Femur (tissue), 1 donor: ENCODE measurements at places on chromosomes 5 and 9.

DNA sequence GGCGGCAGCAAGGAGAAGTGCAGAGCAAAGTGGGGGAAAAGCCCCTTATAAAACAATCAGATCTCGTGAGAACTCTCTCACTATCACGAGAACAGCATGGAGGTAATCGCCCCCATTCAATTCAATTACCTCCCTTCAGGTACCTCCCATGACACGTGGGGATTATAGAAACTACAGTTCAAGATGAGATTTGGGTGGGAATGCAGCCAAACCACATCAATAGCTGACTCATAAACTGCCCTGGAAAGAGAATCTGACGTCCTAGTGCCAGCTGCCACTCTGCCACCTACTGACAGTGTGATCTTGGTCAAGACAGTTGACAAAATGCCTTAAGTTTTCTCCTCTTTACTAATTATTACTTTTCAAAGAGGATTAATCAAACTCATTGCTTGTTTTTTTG, 128.3 kb downstream of the GPBP1 start:
- DNase-seq = no peak

- no peak for DNase-seq
Measured at GRCh38 chr5:89055015-89055694, 172.2 kb upstream of the MEF2C start.

DNA sequence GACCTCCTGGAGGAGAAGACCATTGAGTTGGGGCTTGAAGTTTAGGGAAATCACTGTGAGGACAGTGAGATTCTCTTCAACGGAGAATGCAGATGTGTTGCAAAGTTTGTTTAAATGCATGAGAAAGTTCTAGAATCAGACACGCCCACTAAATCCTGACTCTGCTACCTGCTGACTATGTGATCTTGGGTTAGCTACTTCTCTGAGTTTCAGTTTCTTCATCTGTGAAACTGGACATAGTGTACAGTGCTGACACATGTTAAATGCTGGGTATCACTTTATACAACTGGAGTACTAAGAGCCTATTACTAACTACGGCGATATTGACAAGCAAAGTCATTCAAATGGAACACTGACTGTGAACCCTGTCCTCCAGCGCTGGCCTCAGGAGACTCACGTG, 255.5 kb downstream of the HSPA4 start:
- no peak for DNase-seq

GRCh38 chr5:59275510-59276324, 617.8 kb downstream of the PDE4D start:
- DNase-seq = peak; percentile 85

DNA sequence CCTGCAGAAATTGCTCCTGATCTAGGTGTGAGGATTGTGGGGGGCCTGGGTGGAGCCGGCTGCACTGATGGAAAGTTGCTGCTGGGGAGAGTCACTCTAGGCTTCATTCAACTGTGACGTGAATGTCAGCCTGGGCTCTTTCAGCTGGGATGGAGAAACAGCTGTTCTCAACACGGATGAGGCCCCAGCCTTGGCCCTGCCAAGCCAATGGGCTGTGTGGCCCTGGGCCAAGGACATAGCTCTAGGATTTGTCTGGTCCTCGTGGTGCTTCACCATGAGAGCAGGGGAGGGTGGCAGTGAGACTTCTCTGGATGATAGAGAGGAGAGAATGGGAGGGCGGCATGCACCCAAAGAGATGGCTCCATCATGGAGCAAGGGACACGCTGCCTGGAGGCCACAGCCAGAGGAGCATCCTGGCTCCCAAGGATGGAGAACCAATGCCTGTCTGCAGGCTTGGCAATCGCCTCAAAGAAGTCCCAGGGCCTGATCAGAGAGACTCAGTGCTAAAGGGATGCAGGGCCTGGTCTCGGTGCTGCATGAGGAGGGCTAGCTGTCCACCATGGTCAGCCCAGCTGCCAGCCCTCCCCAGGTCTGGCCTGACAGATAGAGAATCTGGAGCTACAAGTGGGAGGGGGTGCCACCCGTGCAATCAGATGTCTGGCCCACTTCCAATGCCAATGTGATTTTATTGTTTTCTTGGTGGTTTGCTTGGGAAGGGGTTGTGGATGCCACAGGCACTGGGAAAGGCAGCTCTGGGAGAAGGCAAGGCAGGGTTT, 141.0 kb downstream of the GADD45G start:
- peak; percentile 72 for DNase-seq

- peak; percentile 41 for DNase-seq
Measured at GRCh38 chr5:81825237-81825636, 74.3 kb upstream of the SSBP2 start.

GRCh38 chr9:83472764-83473163, 65.4 kb downstream of the FRMD3 start:
- no peak for DNase-seq

DNA sequence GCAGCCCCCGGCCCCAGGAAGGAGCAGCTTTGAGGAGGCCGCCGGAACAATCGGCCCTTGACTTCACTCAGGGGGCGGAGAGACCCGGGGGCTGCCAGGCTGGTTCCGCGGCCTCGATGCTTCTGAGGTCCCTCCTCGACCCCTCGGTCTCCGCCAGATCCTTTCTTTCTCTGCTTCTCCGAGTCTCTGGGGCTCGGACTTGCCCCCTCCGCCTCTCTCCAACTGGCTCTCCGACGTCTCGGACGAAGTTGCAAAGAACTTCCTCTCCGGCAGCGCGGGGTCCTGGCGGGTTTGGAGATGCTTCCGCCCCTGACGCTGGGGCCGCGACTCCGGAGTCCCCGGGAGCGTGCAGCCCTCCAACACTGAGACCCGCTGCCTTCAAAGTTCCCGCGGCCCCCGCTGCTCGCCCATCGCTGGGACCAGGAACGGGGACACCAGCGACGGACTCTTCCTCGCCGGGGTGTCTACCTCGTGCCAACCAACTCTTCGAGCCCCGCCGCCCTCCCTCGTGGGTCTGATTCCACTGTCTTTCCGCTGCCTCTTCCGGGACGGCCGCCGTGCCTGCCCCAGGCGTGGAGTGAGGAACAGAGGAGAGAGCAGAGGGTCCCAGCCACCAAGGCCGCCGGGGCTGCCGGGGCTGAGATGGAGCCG, 7.0 kb downstream of the PAX5 start:
- DNase-seq = no peak

- DNase-seq = peak; percentile 31
Measured at GRCh38 chr9:75083188-75083970, 4.6 kb downstream of the NMRK1 start.

GRCh38 chr9:135883410-135884089, 23.8 kb downstream of the CAMSAP1 start:
- DNase-seq = no peak

DNA sequence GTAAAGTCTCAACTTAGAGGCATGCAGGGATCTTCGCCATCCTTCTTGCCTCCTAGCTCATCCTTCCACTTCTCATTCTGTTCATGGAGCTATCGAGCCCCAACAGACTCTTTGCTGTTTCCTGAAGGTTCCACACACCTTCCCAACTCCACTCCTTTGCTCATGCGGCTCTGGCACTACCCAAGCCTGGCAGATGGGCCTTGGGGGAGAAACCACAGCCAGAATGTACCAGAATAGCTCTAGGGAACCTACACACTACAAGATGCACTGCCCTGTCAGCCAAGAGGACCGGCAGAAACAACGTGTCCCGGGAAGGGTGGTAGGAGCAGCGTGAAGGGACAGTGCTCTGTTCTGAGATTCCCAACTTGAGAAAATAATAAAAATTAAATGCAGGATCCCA, 178.9 kb downstream of the GABBR2 start:
- no peak for DNase-seq

DNA sequence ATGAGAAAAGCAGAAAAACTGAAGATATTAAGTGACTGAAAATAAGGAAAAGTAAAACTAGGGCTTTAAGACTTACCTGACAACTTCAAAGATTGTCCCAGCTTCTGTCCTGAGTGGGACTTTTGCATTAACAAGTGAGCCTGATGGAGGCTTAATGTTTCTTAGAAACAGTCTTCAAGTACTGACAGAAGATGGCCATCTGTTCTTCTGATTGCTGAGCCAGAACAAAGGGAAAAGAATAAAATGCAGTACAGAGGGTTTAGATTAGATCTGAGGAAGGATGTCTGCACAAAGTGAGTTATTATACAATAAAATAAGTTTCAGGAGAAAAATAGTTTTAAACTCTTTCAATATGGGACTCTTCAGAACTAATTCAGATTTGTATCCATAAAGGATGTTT, 500.7 kb downstream of the CETN3 start:
- no peak for DNase-seq

DNA sequence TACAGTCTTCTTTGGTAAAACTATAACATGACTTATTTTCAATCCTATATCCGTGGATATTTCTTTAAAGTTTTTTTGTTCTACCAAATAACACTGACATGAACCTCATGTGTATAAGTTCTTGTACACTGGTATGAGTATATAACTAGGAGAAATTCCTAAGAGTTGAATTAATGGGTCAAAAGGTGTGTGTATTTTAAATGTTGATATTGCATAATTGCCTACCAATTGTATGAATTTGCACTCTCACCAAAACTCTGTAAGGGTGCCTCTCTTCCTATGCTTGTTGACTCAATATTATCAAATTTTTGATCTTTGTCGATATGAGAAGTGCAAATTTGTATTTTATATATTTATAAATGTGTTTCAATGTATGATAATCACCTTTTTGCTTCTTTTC, 22.9 kb upstream of the CCL21 start:
- DNase-seq = no peak

GRCh38 chr9:80952363-80952922, 736.9 kb downstream of the TLE1 start:
- DNase-seq = no peak

- DNase-seq = no peak
Measured at GRCh38 chr5:149128023-149128875, 13.0 kb upstream of the ABLIM3 start.

DNA sequence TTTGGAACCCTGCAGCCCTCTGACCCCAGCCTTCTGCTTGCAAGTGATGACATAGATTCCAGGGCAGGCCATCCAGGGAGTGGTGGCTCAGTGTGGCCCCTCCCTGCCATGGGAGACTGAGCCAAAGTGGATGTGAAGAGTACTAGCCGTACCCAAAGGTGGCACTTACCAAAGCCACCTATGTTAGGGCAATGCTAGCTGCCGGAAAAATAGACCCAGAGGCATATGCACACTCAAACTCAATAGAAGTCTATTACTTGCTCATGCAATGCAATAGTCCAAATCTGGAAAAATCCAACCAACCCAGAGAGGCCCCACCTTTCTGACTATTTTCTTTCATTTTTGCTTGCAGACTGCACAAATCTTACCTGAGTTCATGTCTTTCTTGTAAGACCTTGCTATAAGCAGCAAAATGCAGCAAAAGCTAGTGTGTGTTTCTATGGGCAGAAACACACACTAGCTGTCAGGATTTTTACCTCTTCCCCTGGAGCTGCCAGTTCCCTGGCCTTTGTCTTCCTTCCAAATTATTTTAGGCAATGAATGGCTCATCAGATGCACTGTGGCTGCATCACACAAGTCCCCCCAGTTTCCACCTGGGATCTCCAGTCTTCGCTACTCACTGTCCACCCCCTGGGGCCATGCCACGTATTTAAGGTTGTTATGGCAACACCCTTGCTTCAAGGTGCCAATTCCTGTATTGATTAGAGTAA, 74.0 kb downstream of the HRH2 start:
- no peak for DNase-seq

DNA sequence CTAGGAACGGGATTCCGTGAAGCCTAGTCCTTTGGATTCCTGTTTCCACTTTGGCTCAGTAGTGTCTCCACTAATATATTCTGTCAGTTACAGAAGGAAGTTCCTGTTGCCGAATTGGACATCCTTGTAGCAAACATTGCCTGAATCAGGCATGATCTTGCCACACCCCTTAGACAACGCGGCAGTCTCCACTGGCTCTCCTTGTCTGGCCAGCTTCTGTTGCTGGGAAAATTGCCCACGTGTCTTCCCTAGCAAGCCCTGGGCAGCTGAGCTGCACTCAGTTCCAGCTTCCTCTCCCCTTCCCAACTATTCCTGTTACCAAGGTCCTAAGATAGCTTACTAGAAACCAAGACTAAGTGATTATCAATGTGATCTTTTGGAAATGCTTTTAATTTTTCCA, 316.6 kb upstream of the RIOK2 start:
- DNase-seq = no peak

DNA sequence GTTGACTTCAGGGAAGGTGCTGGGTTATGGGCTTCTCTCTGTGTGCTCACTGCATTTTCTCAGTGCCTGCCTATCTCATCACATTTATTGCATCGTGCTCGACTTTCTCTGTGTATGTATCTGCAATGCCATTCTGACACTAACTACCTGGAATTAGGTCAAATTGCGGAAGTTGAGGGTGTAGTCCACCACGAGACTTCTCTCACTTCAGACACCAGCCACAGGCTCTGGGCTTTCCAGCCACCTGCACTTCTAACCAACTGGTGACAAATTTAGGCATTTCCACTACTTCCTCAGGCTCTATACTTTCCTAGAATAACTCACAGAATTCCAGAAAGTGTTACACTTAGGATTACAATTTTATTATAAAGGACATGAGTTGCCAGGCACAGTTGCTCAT, 188.6 kb upstream of the ZNF608 start:
- no peak for DNase-seq

GRCh38 chr9:114163517-114163951, 8.2 kb downstream of the COL27A1 start:
- peak; percentile 87 for DNase-seq

DNA sequence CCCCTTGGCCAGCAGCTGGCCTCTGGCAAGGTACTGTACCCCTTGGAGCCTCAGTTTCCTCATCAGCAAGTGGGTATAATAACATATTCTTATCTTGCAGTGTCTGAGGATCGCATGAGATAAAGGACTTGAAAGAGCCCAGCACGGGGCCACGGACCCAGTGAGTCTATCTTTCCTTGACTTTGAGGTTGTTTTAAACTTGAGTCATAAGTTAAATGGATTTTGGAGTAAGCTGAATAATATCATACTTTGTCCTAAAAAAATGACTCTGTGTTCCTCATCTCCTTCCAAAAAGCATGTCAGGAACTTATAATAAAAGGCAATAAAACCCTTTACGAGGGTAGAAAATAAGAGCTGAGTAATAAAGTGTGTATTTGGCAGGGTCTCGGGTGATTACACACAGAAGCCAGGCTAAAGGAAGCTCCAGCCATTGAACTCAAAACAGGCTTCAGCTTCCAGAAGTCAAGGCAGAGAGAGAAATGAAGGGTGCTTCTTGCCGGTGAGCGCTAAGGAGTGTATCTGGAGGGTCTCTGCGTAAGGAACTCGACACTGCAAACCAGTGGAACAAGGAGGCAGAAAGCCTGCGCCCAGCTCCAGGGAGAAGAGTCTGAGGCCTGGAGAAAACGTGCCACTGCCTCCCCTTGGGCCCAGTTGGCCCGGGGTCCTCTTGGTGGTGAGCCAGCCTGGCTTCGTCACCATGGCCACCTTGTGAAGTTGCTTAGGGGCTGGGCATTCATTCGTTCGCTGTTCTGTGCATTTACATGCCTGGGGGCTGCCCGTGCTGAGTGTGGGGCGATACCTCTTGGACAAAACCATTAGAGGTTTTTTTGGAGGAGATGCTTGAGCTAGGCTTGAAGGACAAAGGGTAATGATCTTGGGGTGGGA, 72.4 kb upstream of the PHYKPL start:
- DNase-seq = peak; percentile 22

DNA sequence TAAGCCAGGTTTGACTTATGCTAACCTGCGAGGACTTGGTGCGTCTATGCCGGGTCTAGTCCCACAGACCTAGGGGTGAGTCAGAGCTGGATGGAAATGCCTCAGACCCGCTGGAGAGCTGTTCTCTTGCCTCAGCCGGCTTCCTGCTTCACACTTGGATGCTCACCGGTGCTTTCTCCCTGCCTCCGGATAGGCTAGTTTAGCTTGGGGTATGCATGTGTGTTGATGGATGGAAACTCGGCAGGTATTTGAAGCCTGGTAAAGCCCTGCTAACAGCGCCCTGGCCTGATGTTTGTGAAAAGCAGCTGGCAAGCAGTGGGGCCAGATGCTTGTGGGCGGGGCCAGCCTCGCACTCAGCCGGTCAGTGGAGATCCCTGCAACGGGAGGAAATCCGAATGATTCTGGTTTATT, 29.3 kb downstream of the PRRC2B start:
- peak; percentile 78 for DNase-seq
